ENCODE measurements at places on chromosomes 7 and 10.

- DNase-seq = no peak
These were observed 79.9 kb downstream of the COL26A1 start for GRCh38 chr7:101442426-101443070.

- no peak for DNase-seq
These were observed 17.2 kb downstream of the ABCC2 start for GRCh38 chr10:99799613-99800012.

DNA sequence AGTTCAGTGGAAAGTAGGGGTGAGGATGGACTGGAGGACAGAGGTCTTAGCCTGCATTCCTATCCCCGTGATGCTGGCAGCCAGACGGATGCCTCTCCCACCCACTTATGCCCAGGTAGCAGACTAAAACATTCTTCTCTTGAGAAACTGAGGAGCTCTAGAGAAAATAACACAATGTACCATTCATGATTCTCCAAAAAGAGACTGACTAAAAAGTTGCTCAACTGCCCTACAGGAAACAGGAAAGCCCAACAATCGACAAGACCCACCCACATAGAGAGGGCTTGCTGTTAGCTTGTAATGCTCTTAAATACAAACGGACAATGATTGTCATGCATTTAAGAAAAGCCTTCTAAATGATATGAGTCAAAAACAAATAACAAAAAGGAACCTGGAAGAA lies 33.2 kb upstream of the PDE1C start:
- no peak for DNase-seq

DNA sequence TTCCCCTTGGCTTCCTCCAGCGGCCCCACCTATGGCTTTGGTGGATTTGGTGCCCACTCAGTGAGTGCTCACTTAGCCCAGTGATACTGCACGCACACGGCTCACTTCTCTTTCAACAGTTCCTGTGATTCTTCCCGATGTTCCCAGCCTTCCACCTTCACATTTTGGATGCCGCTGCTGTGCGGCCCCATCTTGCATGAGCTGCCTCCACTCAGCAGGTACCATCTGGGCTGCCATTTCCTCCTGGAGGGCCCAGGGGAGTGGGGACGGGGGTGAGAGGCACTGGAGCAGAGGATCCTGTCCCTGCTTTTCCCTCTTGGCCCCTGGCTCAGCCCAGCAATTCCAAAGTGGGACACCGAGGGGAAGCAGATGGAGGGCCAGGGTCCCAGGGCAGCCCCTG lies 323.3 kb upstream of the ZNF32 start:
- no peak for DNase-seq

- no peak for DNase-seq
These were observed 639.0 kb downstream of the IPMK start for GRCh38 chr10:57628592-57629284.

DNA sequence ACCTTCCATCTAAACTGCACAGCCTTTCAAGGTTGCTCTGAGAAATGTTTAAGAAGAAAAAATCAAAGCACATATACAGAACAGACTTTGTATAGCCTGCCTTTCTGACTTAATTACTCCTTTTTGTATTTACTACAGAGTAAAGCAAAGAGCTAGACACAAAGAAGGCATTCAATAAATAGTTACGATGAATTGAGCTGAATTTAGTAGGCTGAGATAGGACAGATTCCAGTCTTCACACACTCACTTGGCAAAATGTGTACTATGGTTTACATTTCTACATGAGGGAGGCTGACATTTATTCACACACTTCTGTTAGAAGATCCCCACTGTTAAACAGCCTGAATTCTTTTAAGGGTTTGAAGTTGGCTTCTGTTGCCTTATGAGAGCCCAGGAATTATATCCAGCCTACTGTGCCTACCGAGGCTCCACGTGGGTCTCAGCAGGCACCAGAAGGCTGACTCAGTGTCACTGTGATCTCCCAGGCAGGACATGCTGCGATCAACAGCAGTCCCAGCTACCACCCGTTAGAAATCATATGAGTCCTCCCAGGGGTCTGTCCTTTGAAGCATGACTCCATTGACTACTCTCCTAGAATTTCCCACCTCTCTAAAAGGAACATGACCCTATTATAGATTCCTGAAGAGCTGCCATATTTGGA lies 24.5 kb upstream of the SLC25A13 start:
- no peak for DNase-seq
